ENCODE measurements at places on chromosomes 5 and 9.

GRCh38 chr9:82555031-82555430 lies 507.9 kb downstream of the RASEF start:
- no peak for DNase-seq

- DNase-seq: no peak
These were observed 3.4 kb downstream of the MATR3 start for GRCh38 chr5:139296862-139297326.

GRCh38 chr9:134336924-134337323 lies 10.7 kb downstream of the RXRA start:
- no peak for DNase-seq

DNA sequence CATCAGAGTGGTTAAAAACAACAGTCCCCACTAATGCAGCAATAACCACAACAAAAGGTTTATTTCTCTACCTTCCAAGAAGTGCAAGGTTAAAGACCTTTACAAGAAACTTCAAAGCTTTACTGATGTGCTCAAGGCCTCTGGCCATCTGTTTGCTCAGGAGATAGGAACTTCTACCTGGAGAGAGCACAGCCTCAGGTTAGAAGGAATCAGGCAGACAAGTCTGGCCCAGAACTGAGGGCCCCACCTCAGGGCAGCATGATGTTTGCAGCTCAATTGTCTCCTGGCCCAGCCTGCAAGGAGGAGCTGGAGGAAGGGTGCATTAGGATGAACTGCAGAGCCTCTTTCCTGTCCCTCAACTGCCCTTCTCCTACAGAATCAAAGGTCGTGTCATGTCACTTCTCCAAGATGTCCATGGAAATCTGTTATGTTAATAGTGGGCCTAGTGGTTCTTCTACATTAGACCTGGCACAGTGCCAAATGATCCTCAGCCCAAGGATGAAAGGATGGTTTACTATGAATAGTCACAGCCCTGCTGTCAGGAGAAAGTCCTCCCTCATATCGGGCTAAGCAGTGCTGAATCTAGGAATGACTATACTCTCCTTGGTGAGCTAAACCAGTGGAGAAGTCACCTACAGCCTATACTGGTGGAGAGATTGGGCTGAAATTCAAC lies 98.9 kb upstream of the NTRK2 start:
- no peak for DNase-seq

DNA sequence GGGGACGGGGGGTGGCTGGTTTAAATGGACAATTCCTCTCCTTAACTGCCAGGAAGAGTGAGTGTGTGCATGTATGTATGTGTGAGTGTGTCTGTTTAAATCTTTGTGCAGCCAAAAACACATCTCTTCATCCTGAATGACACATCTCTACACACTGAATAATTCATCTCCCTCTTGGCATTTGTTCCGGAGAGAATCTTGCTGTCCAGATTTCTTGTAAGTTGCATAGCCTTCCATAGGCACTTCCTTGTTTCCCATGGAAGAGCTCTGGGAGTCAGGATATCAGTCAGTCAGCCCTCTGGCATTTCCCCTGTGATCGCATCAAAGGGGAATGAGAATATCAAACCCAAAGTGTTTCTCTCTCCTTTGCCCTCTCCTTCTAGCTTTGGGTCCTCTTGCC lies 74.7 kb downstream of the WWC1 start:
- DNase-seq: no peak

GRCh38 chr5:72658761-72659540 lies 151.7 kb upstream of the ZNF366 start:
- DNase-seq: no peak

DNA sequence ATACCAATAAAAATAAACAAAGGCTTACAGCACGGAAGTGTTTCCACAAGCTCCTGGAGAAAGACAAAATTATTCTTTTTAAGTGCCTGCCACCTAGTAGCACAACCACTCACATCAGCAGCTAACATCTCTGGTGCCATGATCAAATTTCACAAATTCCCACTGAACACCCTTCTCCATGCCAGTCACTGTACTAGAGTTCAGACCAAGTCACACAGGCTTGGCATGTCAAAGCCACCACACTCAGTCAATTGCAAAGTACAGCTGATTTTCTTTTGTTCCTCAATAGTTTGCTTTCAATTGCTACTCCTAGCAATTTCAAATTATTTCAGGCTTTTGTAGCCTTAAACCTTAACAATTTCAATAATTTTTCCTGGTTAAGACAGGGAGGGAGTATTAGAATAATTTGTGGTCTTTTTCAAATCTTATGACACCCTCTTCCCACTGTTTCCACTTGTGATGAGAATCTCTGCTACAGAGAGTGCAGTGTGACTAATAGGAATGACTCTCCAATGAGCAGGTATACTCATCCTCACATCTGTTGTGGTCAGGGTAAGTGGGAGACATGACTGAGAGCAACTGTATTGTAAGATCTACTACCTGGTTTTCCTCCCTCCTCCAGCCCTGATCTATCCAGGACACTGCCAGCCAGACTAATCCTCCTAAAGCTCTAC lies 46.2 kb downstream of the RNF145 start:
- DNase-seq: no peak
